ENCODE measurements at places on chromosomes 1 and 21.

DNA sequence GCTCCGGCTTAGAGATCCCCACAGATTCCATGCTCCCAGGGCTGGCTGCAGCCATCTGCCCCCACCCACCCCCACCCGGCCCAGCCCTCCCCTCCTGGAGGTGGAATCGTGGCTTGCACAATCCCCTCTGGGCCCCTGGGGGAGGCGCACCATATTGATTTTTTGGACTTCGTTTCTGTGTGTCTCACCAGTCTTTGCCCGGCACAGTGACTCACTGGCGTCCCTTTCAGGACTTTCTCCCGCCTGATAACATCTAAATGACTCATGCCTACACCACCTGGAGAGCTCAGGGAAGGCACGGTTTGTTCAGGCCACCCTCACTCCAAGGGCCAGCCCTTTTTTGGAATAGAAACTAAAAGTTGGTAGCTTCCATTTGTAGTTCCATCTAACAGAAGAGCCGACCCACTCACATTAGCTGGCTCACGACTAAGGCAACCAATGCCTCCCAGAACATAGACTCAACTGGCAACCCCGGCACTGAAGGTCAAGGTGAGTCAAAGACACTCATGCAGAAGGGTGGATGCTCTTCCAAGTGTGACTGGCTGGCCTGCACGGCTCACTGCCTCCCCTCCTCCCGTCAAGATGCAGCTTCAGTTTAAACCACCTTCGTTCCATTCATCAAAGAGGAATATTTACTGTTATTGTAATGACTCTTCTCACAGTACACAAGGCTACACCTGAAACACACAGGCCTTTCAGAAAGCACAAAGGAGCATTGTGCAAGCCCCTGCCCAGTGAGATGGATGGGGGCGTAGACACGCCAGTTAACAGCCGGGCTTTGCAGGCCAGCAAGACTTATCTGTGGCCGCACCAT is 18.1 kb upstream of the ETS2 start:
- no peak for DNase-seq

DNA sequence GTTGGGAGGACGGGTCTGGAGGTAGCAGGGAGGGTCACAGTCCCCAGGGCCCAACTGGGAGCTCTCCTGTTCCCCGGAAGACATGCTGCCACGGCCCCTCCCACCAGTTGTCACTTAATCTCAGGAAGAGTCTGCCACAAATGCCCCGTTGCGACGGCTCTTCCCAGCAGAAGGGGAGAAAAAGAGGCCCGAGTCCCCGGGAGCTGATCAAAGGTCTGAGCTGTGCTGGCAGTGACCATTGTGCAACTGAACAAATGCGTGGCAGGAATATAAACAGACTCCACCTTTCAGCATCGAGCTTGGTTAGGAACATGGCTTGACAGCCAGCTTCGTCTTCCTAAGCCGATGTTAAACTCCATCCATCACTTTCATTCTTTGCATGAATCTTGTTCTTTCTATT is 27.8 kb upstream of the ZBTB21 start:
- no peak for DNase-seq

GRCh38 chr1:183841550-183841949 is 36.6 kb downstream of the RGL1 start:
- no peak for DNase-seq

GRCh38 chr1:21331752-21332478 is 41.7 kb upstream of the ECE1 start:
- DNase-seq = no peak

GRCh38 chr1:19504796-19505692 is 19.7 kb upstream of the CAPZB start:
- no peak for DNase-seq

GRCh38 chr1:56644919-56645676 is at the start of gene PRKAA2:
PRKAA2 (plus strand) TSS chr1:56645314; CDS start chr1:56645388, 74 bp downstream.
- DNase-seq = no peak

- DNase-seq = no peak
Measured at GRCh38 chr1:50609508-50609907, 186.3 kb upstream of the DMRTA2 start.

GRCh38 chr1:189027512-189027911 is 1450.2 kb downstream of the BRINP3 start:
- DNase-seq = no peak

DNA sequence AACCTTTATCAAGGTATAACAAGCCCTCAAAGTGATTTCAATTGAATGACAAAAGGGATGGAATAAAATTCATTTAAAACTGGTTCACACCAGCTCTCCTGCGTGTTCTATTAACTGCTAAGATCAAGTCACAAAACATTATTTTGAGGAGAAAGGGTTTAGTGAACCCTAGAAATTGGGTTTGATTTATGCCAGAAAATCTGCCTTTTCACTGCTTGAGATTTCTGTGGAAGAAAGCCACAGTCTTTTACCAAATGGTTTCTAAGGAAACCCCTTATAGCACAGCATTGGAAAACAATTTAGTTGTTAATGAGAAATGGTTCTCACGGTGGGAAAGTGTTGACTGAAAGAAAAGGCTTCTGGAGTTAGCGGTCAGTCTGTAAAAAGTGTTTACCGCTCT is 43.6 kb upstream of the DPH5 start:
- no peak for DNase-seq
